HTR-8/SVneo (cell line): ENCODE measurements at places on chromosomes 6 and 20.

GRCh38 chr6:90677440-90677839, 90.6 kb upstream of the MAP3K7 start:
- no peak for DNase-seq

- no peak for DNase-seq
Observed at GRCh38 chr6:166268431-166268830, 39.8 kb downstream of the PRR18 start.

- no peak for DNase-seq
Observed at GRCh38 chr6:14339711-14340584, 222.4 kb downstream of the CD83 start.

DNA sequence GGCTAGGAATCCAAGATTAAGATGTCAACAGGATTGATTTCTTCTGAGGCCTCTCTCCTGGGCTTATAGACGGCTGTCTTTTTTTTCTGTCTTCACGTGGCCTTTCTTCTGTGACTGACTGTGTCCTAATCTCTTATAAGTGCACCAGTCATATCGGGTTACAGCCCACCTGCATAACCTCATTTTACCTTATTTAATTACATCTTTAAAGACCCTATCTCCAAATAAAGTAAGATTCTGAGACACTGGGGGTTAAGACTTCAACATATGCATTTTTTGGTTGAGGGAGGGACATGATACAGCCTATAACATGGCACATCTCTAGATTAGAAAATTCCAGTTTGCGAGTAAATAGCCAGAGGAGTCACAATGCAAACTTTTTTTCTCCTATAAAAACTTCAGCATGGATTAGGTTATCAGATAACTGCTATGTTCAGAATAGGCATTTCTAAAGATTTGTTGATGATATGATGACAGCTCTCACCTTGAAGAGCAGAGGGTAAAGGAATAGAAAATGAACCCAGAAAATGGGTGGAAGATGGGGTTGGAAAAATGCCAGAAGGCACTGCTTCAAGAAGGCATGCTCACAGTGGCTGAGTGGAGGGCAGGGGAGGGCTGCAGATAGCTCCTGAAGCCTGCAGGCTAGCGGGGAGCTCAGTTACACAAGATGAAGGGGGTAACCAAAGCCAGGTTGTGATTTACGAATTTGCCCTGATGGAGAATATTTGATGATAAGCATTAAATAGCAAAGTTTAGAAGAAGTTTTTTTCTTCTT, 8.7 kb upstream of the PDE7B start:
- no peak for DNase-seq

DNA sequence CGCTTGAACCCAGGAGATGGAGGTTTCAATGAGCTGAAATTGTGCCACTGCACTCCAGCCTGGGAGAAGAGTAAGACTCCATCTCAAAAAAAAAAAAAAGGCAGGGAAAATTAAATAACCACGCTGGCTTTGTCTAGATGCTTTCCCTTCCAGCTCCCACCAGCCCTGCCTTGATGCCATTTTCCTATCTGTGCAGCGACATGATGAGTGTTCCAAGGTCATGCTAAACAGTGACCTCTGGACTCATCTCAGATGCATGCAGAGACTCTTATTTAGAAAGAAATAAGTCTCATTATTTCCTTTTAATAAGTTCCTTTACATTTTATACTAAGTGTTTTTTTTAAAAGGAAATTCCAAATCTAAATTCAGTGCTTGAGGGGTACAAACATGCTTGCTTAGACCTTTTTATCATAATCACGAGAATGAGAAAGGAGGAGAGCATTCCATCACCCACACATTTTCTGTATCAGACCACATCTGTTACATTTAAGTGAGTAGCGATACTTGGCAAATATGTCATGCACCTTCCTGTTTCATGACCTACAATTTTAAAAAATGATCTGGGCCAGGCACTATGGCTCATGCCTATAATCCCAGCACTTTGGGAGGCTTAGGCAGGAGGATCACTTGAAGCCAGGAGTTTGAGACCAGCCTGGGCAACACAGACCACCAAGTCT, 101.1 kb upstream of the RREB1 start:
- DNase-seq: no peak

- peak; percentile 18 for DNase-seq
Observed at GRCh38 chr6:105804424-105804823, 281.7 kb upstream of the PRDM1 start.

DNA sequence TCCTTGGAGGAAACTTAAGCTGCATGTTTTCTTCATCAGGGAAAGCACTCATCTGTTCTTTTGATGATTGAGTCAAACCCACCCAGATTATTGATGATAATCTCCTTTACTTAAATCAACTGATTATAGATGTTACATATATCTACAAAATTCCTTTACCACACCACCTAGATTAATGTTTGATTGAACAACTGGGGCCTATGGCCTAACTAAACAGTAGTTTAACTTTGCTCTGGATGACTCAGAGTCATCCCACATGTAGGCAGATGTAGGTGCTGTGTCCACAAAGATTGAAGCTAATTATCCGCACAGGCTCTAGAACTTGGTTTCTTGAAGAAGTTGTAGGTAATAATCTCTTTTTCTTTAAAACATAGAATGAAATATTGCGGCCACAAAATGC, 42.2 kb downstream of the PKIB start:
- DNase-seq: no peak
